ENCODE measurements at places on chromosomes 1 and 21.

DNA sequence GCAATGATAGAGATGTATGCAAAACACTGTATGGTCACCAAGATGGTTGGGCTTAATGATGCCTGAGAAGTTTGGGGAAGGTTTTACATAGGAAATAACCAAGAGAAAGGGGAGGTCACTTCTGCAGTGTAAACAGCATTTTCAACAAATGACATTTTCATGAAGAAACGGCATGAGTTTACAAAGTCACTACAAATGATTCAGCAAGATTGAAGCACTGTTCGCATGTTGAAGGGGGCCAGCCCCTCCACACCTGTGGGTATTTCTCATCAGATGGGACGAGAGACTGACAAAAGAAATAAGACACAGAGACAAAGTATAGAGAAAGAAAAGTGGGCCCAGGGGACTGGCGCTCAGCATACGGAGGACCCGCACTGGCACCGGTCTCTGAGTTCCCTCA is 234.1 kb upstream of the POGK start:
- no peak for DNase-seq

DNA sequence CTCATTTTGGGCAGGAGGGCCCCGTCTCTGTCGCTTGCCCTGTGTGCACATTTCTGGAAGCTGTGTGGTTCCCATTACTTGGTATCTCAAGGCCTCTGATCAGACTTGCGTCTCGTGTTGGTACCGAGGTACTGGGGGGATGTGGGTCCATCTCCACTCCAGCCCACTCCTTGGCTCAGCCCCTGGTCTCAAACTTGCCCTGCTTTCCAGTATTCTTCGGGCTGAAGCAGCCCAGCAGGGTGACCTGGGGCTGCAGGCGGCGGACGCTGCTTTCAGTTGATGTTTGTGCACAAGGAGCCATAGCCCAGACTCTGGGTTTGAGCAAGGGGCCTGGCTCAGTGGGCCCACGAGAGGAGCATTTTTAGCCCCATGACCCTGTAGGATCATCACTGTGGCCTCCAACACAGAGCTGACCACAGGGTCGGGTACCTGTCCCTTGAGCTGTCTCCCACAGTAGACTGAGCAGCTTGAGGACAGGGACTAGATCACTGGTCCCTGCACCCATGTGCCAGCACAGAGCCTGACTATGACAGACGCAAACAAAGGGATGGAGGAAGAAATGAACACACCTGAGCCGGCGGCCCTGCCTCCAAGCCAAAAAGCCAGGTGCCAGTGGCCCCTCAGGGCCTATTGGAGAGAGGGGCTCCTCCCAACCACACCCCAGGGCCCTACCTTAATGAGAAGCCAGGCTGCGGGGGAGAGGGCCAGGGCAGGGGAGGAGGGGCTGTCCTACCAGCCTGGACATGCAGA is 46.8 kb downstream of the CHD5 start:
- DNase-seq = no peak

DNA sequence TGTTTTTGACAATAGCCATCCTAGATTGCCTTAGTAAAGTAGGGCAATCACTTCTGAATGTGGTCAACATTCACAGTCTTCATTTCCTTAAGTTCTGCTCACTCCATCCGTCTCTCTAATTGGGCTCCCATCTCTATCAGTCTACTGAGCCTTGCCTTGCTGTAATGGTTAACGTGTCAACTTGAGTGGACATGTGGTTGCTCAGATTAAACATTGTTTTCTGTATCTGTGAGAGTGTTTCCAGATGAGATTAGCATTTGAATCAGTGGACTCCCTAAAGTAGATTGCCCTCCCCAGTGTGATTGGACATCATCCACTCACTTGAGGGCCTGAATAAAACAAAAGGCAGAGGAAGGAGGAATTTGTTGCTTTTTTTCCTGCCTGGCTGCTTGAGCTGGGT is 26.4 kb downstream of the C1orf216 start:
- DNase-seq = no peak

GRCh38 chr1:242133796-242134195 is 134.9 kb upstream of the MAP1LC3C start:
- DNase-seq = no peak

- DNase-seq = no peak
These were observed 12.3 kb upstream of the OR10J5 start for GRCh38 chr1:159548126-159548525.

GRCh38 chr1:208221291-208221622 is 22.9 kb downstream of the PLXNA2 start:
- no peak for DNase-seq

- no peak for DNase-seq
These were observed 31.3 kb upstream of the ACTRT2 start for GRCh38 chr1:2989976-2990375.

DNA sequence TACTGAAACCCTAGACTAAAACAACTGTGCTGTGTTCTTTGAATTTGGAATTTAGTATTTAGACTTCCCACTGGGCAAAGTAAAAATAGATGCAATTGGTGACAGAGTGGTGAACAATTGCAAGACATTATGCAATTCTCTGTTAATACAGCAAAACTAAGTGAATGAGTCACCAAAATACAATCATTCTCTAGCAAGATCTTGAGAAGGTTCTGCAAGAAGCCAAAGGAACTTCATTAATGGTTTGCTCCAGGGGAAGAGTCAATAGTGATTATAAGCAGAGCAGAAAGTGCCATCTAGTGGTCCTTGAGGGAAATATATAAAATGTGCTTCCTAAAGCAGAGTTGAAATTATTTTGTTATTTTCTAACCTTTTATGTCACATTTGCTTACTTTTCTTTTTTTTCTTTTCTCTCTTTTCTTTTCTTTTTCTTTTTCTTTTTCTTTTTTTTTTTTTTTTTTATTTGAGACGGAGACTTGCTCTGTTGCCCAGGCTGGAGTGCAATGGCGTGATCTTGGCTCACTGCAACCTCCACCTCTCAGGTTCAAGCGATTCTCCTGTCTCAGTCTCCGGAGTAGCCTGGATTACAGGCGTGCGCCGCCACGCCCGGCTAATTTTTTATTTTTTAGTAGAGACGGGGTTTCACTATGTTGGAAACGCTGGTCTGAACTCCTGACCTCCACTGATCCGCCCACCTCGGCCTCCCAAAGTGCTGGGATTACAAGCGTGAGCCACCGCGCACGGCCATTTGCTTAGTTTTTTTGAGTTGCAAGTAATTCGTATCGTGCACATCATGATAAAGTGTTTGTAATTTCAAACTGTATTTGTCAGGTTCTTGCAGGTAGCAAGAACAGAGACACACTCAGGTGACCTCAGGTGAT is 99.2 kb downstream of the CTH start:
- DNase-seq = no peak

GRCh38 chr1:231431665-231432415 is 9.8 kb upstream of the EGLN1 start:
- DNase-seq = no peak

GRCh38 chr1:46705408-46705807 is 13.5 kb downstream of the EFCAB14 start:
- DNase-seq = no peak

DNA sequence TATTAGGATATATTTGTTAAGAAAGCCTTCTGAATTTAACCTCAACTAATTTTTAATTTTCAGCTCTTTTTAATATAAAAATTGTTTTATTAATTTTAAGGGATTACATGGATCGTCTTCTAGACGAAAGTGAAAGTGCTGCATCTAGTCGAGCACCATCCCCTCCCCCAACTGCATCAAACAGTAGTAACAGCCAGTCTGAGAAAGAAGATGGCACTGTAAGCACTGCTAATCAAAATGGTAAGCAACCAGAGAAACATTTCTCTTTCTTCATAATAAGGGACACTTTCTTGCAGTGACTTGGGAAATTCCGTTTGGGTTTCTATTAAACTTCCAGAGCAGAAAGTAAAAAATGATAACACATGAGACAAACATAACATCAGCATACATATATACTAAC is 56.9 kb downstream of the MIER1 start:
- no peak for DNase-seq
